Activated CD4-positive, alpha-beta T cell treated with anti-CD3 and anti-CD28 coated beads, Interleukin-2, amount 50 U/mL, for 16 hours (primary cell): ENCODE measurements at places on chromosomes 7 and 10.
A peak's percentile ranks its signal among the peaks of the same experiment; 100 is the strongest.

GRCh38 chr7:80288175-80289122 is 153.8 kb downstream of the GNAI1 start:
- no peak for DNase-seq

- DNase-seq, result no peak
Observed at GRCh38 chr10:45552476-45552875, 120.1 kb downstream of the ZFAND4 start.

DNA sequence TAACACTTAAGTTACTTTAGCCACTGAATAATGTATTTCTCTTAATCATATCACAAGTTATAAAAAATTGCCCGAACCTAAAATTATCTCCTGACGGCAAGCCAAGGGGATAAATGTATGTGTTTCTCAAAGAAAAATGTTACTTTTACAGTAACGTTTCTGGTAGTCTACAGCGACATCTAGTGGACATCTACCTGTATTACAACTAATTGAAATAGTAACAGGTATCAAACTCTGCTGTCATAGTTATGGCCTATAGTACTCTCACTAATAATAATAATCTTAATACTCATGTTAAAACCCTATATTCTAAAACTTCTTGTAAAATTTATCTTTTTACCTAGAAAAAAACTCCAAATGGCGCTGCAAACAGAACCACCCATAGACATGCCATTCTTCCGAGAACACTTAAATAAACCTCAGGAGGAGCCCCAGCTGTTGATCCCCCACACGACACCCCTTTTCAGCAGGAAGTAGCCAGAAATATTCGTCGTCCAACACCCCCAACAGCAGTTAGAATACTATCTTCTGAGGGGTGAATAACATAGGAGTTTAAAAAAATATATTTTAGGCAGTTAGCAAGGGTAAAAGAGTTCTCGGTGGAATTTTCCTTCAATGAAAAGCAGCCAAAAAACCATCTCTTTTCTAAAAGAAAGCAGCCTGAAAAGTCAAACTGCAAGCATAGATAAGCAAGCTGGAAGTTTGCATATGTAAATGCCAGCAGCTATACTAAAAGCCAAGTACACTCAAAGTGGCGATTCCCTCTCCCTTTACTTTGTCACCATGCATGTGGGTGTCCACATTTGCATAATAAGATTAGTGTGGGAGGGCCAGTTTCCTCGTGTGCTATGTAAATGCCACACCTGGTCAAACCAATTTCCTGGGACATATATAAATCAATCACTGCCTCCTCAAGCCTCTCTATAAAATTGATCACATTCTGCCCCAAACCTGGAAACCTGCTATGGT is 40.5 kb upstream of the ZNF107 start:
- DNase-seq, result peak; percentile 16

GRCh38 chr10:84842593-84842992 is 514.2 kb downstream of the CCSER2 start:
- DNase-seq, result no peak

GRCh38 chr10:27701938-27702537 is 43.6 kb downstream of the MKX start:
- DNase-seq, result no peak

GRCh38 chr7:81482600-81483186 is 287.2 kb downstream of the HGF start:
- peak; percentile 9 for DNase-seq

DNA sequence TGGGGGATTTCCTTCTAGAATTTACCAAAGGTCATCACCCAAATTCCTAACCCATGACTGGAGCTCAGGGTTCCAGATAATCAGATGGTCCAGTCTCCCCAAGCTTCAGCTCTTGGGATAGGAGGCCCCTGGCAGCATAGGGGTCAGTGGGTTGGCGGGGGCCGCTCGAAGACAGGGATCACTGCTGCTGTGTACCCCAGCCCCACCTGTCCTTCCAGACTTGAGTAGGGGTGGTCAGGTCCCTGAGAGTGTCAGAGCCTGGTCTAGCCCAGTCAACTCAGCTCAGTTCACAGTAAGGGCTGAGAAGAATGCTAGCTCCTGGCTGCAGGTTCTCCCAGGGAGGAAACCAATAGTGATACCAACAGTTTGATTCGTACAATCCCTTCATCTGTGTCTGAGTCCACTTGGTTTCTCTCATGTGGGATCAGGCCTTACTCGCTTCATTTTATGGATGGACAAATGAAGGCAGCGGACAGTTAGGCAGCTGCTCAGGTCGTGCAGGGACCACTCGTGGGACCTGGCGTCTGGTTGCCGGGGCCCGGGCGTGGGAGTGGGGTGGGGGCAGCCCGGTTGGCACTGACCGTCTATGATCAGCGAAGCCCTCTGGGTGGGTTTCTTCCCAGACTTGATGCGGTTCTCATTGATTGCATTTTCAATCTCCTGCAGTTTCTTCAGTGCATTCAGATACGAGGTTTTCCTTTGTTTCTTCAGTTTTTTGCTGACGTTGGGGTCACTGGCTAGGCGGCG is 78.9 kb downstream of the PRPF18 start:
- no peak for DNase-seq

DNA sequence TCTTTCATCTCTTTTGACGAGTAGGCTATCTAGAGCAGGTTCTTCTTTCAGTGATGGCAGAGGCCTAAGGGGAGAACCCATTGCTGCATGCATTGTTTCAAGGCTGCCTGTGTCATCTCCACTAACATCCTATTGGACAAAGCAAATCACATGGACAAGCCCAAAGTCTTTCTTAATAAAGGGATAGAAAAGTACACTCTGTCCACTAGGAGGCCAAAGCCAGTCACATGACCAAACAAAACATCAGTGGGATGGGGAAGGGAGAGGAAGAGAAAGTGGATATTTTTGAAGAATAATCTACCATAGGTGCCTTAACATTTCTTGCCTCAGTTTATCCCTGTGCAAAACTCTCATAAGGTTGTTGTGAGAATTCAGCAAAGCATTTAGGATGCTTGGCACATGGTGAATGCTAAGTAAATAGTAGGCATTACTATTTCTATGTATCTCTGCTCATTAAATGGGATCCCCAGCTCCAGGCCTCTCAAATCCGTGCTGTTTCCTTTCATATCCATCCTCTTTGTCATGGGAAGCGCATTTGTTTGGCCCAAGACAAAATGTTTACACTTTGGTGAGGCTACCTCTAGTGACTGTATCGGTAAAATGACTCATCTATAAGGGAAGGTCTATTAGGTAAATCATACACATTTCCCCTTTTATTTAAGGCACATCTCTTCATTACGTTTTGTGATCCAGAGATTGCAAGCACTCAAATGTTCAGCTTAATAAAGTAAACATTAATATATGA is 16.7 kb upstream of the CADPS2 start:
- no peak for DNase-seq

GRCh38 chr7:132034748-132035416 is 478.5 kb upstream of the PODXL start:
- no peak for DNase-seq

DNA sequence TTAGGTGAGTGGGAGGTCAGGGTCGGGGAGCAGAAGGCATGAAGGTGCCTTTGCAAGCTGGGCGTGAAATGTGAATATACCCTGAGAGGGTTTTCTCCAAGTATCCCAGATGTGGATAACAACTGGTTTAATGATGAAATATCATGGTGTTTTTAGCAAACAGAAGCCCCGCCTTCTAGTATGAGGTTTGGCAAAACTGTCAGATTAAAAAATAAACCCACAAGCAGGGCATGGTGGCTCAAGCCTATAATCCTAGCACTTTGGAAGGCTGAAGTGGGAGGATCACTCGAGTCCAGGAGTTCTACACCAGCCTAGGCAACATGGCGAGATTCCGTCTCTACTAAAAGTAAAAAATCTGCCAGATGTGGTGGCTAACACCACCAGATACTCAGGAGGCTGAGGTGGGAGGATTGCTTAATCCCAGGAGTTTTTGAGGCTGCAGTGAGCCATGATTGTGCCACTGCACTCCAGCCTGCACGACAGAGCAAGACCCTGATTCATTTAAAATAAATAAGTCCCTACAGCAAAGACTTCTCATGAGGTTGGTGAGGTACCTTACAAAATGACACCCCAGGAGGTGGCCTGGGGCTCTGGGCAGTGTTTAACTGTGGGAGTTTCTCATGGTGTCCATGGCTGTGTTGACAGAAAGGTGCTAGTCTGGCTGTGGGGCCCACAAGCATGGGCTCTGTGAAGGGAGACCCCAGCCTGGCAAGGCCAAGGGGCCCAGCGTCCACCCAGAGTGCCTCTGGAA is 6.7 kb upstream of the PWWP2B start:
- DNase-seq, result no peak

DNA sequence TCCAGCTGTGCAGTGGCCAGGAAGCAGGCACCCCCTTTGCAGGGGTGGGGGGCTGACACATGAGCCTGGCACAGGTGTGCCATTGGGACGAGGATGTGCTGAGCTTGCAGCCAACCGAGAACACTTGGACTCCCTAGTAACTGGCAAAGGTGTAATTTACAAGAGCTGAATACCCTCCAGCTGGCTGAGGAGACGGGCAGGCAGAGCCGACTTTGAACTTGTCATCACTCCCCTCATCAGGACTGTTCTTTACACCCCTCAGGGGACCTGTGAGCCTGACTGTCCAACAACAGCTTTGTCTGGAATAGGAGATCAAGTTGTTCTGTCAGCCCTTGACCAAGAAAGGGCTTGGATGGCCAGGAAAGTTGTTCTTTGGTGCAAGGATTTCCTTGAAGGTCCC is 61.2 kb downstream of the CDH23 start:
- no peak for DNase-seq

DNA sequence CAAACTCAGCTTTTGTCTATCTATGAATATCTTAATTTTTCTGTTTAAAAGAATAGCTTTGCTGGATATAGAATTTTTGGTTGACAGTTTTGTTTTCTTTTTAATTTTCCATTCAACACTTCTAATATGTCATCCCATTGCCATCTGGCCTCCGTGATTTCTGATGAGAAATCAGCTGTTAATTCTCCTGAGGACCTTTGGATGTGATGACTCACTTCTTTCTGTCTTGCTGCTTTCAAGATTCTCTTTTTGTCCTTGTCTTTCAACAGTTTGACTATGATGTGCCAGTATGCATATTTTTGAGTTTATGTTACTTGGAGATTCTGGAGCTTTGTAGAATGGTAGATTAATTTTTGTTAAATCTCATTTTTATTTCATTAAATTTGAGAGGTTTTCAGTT is 38.4 kb downstream of the ZNF518A start:
- DNase-seq, result no peak

GRCh38 chr10:129031844-129032150 is 435.2 kb upstream of the MGMT start:
- no peak for DNase-seq

GRCh38 chr10:32888161-32888927 is 69.7 kb downstream of the ITGB1 start:
- no peak for DNase-seq

- DNase-seq, result peak; percentile 36
Observed at GRCh38 chr10:52740913-52741675, 31.5 kb downstream of the MBL2 start.

- DNase-seq, result no peak
Observed at GRCh38 chr10:25556457-25556856, 377.6 kb upstream of the MYO3A start.

DNA sequence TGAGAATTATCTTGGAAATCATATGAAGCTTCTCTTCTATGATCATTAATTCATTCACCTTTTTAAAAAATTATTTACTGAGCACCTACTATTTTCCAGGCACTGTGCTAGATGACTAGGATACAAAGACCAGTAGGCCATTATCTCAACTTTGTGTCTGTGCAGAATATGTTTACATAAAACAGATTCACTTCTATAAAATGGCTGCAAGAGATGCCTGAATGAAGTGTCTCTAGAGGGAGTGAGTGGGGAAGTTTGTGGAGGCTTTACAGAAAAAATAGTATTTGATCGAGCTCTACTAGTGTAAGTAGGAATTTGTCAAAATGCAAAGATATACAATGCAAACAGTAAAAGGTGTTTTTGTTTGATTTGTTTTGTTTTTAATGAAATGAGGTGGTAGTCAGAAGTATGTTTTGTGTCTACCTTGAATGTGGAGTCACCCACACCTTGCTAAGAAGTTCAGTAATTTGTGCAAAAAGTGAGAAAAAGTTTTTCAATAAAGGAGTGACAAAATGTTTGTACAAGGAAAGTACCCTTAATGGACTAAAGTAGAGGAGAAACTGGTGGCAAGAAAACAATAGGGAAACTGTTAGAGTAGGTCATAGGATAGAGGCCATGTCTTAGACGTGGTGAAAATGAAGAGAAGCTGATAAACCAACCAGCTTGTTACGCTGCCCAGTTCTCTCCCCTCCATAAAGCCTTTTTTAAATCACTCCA is 125.5 kb downstream of the KCND2 start:
- DNase-seq, result no peak

- no peak for DNase-seq
Observed at GRCh38 chr7:143413123-143413522, 4.5 kb upstream of the EPHA1 start.

DNA sequence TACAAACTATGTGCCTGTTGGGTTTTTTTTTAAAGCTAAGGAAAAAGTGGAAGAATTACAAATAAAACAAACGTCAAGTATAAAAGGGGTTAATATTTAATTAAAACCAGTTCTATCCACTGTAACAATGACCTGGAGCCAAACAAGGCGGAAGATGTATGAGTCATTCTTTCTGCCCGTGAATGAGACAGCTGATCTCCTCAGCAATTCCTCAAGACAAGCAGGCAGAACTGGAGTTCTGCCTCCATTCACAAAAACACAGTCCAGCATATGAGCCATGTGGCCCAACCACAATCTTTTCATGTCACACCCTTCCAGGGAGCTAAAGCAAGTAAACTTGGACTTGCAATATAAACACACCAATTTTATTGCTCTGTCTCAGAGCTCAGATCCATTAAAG is 8.4 kb downstream of the ETV1 start:
- DNase-seq, result no peak

- DNase-seq, result no peak
Observed at GRCh38 chr10:79051766-79052165, 17.0 kb upstream of the ZMIZ1 start.

DNA sequence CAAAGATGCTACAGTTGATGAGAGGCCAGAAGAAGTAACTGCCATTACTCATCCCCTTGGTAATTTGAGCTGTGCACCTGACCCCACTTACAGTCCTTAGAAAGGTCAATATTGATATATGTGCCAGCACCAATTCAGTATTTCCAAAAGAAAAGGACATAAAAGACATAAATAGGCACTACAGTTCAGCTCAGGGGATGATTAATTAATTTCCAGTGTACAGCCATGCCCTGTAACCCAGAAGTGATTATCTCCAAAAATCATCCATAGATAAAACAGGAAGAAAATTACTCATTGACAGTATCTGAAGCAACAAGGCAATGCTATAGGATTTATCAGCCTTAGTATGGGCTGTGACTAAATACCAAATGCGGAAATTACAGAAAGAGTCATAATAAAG is 82.4 kb downstream of the PHYHIPL start:
- no peak for DNase-seq

GRCh38 chr10:7705341-7705740 is 2.2 kb downstream of the ITIH2 start:
- DNase-seq, result no peak

DNA sequence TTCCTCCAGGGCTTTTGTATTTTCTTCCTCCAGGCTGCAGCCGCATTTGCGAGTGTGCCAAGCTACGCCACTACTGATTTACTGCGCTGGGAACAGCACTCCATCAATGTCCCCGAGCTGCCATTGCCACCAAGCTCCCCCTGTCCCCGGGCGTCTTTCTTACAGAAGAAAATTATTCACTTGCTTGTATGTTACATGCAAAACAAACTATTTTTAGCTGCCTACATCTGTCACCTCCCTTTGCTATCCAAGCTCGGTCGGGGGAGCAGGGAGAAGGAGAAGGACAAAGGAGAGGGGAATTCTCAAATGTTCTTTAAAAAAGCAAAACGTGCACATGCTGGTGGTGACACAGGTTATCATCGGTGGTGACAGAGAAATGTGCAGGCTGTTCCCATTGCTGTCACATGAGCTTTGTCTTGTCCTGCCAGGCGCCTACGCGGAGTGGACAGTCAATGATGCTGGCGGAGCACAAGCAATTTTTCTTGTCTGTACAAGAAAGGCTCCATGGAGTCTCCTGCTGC is 93.1 kb downstream of the ADARB2 start:
- DNase-seq, result no peak
